CD8-positive, alpha-beta memory T cell (primary cell): ENCODE measurements at places on chromosomes 6 and 20. TPM values are rescaled to one million over a fixed set of nuclear protein-coding genes. Genes with fewer than 3 reads are reported as not detected.

GRCh38 chr6:135280375-135281136 lies 99.4 kb downstream of the MYB start:
- H3K4me3 ChIP-seq = no peak overlapping the region
- no peaks in the 10 kb centered on the region for H3K4me1 ChIP-seq
- H3K27me3 ChIP-seq = no peaks in the 10 kb centered on the region
- no peaks in the 10 kb centered on the region for H3K36me3 ChIP-seq

- H3K27me3 ChIP-seq = no peaks in the 10 kb centered on the region
- DNase-seq = no peak
- peak overlapping the region; percentile 71 for H3K27ac ChIP-seq
- peaks cover 7% of the 10 kb centered on the region for H3K36me3 ChIP-seq
- peaks cover 45% of the 10 kb centered on the region for H3K4me1 ChIP-seq
Measured at GRCh38 chr20:36645353-36645752, 643 bp downstream of the SLA2 start.

- no peak overlapping the region for H3K4me3 ChIP-seq
- DNase-seq = no peak
- no peaks in the 10 kb centered on the region for H3K4me1 ChIP-seq
- H3K36me3 ChIP-seq = no peaks in the 10 kb centered on the region
- no peaks in the 10 kb centered on the region for H3K27me3 ChIP-seq
Measured at GRCh38 chr20:38175304-38176180, 10.5 kb upstream of the TGM2 start.

DNA sequence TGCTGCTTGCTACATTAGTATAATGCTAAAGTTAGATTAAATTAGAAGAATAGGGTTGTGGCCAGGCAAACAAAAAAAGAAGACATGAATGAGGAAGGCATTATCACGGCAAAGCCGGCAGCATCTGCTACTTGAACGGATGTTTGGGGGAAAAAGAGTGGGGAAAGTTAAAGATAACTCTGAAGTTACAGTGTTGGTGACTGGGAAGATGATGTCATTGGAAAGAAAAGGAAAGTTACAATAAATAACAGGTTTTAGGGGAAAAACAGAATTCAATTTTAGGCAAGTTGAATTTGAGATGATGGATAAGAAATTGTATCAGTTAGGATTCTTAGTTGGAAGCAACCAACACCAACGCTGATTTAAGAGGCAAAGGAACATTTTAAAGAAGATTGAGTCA lies 74.2 kb upstream of the NRN1 start:
- H3K4me1 ChIP-seq = no peaks in the 10 kb centered on the region
- H3K36me3 ChIP-seq = no peaks in the 10 kb centered on the region
- H3K4me3 ChIP-seq = no peak overlapping the region
- H3K27me3 ChIP-seq = no peaks in the 10 kb centered on the region
- DNase-seq = no peak
- H3K27ac ChIP-seq = no peak overlapping the region

BEND6 gene
- total RNA-seq = not detected

DNA sequence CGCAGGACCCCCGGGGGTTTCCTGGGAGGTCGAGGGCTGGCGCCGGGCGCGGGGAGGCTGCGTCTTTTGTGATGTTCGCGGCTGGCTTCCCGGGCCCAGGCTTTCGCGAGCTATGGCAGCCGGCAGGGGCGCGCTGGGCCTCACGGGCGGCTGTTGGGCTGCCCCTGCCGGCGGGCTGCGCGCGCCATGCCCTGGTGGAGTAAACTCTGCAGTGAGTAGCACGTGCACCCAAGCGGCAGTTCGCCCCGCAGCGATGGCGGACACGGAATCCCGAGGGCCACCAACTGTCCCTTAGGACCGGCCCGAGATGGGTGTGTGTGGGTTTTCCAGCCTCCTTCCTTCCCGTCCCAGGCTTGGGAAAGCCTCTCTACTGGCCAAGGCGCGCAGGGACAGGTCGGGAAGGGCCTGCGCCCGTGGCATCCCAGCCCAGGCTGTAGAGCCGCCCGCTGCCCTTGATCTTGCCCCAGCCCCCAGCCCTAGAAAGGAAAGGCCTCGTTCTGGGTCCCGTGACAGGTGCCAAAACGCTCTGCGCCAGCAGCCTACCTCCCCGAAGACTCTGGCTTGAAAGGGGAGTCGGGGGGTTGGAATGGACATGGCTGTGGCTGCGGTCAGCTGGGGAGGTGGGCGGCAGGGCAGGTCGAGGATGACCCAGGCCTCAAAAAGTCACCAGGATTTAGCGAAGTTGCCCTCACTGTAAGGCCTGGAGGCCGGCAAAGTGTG lies 49.7 kb downstream of the ZBTB2 start:
- H3K27ac ChIP-seq = no peak overlapping the region
- H3K27me3 ChIP-seq = no peaks in the 10 kb centered on the region
- H3K4me1 ChIP-seq = no peaks in the 10 kb centered on the region

GRCh38 chr6:74491844-74492374 lies 713.9 kb downstream of the COL12A1 start:
- H3K36me3 ChIP-seq = no peaks in the 10 kb centered on the region
- no peak overlapping the region for H3K4me3 ChIP-seq
- no peaks in the 10 kb centered on the region for H3K4me1 ChIP-seq
- no peak for DNase-seq
- H3K27ac ChIP-seq = no peak overlapping the region
